ENCODE measurements at places on chromosomes 3 and 15. TPM values are rescaled to one million over a fixed set of nuclear protein-coding genes. Genes with fewer than 3 reads are reported as not detected.

Gene PPP1R14D
- polyA plus RNA-seq, result 0.30 TPM

Gene C2CD4A
- polyA plus RNA-seq, result not detected

Gene IL17RC
- 42.6 TPM for polyA plus RNA-seq

Gene KIF15
- 24.7 TPM for polyA plus RNA-seq

Gene ERICH6
- polyA plus RNA-seq, result 0.28 TPM

Gene ACSBG1
- 1.2 TPM for polyA plus RNA-seq

Gene SPINT1
- 67.4 TPM for polyA plus RNA-seq

Gene ALG1L2
- polyA plus RNA-seq, result 4.6 TPM

Gene GNAI2
- polyA plus RNA-seq, result 282 TPM

Gene TGM5
- not detected for polyA plus RNA-seq

Gene PRR23A
- not detected for polyA plus RNA-seq

Gene MYL3
- polyA plus RNA-seq, result 9.8 TPM

Gene ZPLD1
- polyA plus RNA-seq, result not detected

Gene FHIT
- 9.6 TPM for polyA plus RNA-seq

Gene PLSCR2
- polyA plus RNA-seq, result 0.82 TPM

Gene SFMBT1
- 7.8 TPM for polyA plus RNA-seq

Gene EPHB1
- 1.8 TPM for polyA plus RNA-seq

Gene THRB
- polyA plus RNA-seq, result 9.4 TPM

Gene UPK1B
- 0.24 TPM for polyA plus RNA-seq

Gene SLC15A2
- 29.5 TPM for polyA plus RNA-seq

Gene CD200R1
- polyA plus RNA-seq, result 1.2 TPM

Gene IQCF5
- not detected for polyA plus RNA-seq

Gene STRIT1
- not detected for polyA plus RNA-seq

Gene ASB14
- polyA plus RNA-seq, result 0.96 TPM

Gene MCCC1
- 54.7 TPM for polyA plus RNA-seq

Gene GMNC
- not detected for polyA plus RNA-seq

Gene BDH1
- 19.7 TPM for polyA plus RNA-seq

Gene PLA2G4F
- 11.8 TPM for polyA plus RNA-seq

Gene PLA2G4E
- 0.15 TPM for polyA plus RNA-seq

Gene NOX5
- 0.33 TPM for polyA plus RNA-seq

Gene FYCO1
- polyA plus RNA-seq, result 21.5 TPM

Gene ZNF80
- polyA plus RNA-seq, result 0.16 TPM

Gene FAM219B
- 63.5 TPM for polyA plus RNA-seq

Gene LRRK1
- polyA plus RNA-seq, result 2.8 TPM

Gene ENTPD3
- polyA plus RNA-seq, result 8.3 TPM

Gene FAM107A
- polyA plus RNA-seq, result 1.4 TPM

Gene XCR1
- 0.32 TPM for polyA plus RNA-seq

Gene CPN2
- not detected for polyA plus RNA-seq

Gene MST1R
- polyA plus RNA-seq, result 6.2 TPM

Gene PDZRN3
- 58.1 TPM for polyA plus RNA-seq

Gene CTXN2
- not detected for polyA plus RNA-seq

Gene RBPMS2
- polyA plus RNA-seq, result 7.2 TPM

Gene ALDH1A2
- polyA plus RNA-seq, result 55.8 TPM

Gene ADCY5
- polyA plus RNA-seq, result 12.4 TPM

Gene ILDR1
- 6.7 TPM for polyA plus RNA-seq

Gene RAP2B
- polyA plus RNA-seq, result 24.6 TPM

Gene LAMB2
- 468 TPM for polyA plus RNA-seq

Gene EPHA3
- 13.7 TPM for polyA plus RNA-seq

Gene VGLL3
- polyA plus RNA-seq, result 23.5 TPM

Gene LRRC34
- polyA plus RNA-seq, result 16.0 TPM
